ENCODE measurements at places on chromosomes 16 and 17. TPM values are rescaled to one million over a fixed set of nuclear protein-coding genes. Genes with fewer than 3 reads are reported as not detected.

The DVL2 gene
- total RNA-seq, result 32.4 TPM

The KRT222 gene
- not detected for total RNA-seq

The PER1 gene
- 43.6 TPM for total RNA-seq

The RAD51C gene
- 20.2 TPM for total RNA-seq

The CCL3 gene
- total RNA-seq, result 2.1 TPM

The PRR35 gene
- not detected for total RNA-seq

The NACA2 gene
- total RNA-seq, result 0.32 TPM

The TMEM88 gene
- 2.7 TPM for total RNA-seq
